ENCODE measurements at places on chromosomes 5 and 9.
A peak's percentile ranks its signal among the peaks of the same experiment; 100 is the strongest.

DNA sequence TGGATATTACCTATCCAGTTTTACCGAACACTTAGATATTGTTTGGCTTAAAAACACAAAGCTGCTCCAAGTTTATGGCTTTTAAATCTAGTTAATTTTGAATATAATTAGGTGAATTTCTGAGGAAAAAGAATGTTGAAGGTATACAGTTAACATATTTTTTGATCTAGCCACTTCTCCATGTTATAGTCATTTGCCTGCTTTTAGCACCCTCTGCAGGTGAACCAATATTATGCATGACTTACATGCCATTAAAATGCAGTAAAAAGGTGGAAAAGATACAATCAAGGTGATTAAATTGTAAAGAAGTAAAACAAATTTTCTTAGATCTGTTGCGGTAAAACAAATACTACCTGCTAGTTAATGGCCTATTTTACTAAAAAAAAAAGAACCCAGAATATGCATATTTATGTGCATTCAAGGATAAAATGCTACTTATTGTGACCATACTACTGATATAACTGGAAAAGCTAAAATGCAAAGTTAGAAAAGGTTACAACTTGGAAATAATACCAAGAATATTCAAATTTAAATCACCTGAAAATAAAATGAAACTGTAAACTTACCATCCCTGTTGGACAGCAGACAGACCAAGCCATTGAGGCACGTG lies 132.1 kb downstream of the AP3B1 start:
- H3K4me3 ChIP-seq = no peak overlapping the region
- H3K27ac ChIP-seq = no peak overlapping the region
- H3K27me3 ChIP-seq = no peaks in the 10 kb centered on the region
- H3K36me3 ChIP-seq = no peaks in the 10 kb centered on the region
- DNase-seq = no peak

DNA sequence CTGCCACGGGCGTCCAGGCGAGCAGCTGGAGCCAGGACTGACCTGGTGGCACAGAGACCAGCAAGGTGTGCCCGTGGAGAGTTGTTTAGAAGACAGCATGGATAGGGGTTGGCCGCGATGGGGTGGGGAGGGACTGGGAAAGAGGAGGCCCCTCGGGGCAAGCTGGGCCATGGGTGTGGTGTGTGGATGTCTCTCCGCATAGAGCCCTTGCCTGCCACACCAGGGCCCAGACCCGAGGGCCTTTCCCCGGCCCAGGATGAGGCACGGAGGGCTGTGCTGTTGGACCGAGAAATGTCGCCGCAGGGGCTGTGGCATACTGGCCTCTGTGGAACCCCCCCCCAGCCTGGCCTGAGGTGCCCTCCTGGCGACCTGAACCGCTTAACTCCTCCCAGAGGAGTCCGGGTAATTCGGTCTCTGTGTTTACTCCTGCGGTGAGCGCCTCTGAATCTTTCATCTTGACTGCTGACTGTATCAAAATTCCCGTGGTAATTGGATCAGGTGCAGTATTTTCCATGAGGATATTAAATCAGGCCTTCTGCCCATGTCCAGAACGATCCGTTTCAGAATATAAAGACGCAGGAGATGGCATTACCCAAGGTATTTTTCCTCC lies 22.5 kb upstream of the LAMC3 start:
- H3K4me3 ChIP-seq = no peak overlapping the region
- H3K36me3 ChIP-seq = no peaks in the 10 kb centered on the region
- H3K27me3 ChIP-seq = peaks cover 61% of the 10 kb centered on the region
- DNase-seq = no peak

DNA sequence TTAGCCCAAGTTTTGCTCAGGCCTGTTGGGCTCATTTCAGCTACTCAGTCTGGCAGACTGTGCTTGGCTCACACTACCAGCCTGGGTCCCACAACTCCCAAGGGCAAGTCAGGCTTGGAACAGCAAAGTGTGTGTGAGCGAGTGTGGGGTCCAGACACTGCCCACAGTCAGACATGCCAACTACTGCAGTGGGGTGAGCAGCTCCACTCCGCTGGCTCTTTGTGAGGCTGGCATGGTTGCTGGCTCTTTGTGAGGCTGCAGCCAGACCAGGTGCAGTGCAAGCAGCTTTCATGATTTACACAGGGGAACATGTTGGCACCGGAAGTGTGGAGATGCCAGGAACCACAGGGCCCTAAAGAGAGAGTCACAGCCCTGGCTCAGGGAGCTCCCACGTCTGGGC lies 606.7 kb upstream of the FAM174A start:
- no peaks in the 10 kb centered on the region for H3K4me1 ChIP-seq
- H3K27ac ChIP-seq = no peak overlapping the region
- no peak overlapping the region for H3K4me3 ChIP-seq
- DNase-seq = no peak

GRCh38 chr5:132867046-132867451 lies 607 bp downstream of the UQCRQ start:
- H3K4me1 ChIP-seq = no peaks in the 10 kb centered on the region
- peak overlapping the region; percentile 95 for H3K27ac ChIP-seq
- no peaks in the 10 kb centered on the region for H3K27me3 ChIP-seq
- H3K4me3 ChIP-seq = peak overlapping the region; percentile 88
- no peaks in the 10 kb centered on the region for H3K36me3 ChIP-seq

DNA sequence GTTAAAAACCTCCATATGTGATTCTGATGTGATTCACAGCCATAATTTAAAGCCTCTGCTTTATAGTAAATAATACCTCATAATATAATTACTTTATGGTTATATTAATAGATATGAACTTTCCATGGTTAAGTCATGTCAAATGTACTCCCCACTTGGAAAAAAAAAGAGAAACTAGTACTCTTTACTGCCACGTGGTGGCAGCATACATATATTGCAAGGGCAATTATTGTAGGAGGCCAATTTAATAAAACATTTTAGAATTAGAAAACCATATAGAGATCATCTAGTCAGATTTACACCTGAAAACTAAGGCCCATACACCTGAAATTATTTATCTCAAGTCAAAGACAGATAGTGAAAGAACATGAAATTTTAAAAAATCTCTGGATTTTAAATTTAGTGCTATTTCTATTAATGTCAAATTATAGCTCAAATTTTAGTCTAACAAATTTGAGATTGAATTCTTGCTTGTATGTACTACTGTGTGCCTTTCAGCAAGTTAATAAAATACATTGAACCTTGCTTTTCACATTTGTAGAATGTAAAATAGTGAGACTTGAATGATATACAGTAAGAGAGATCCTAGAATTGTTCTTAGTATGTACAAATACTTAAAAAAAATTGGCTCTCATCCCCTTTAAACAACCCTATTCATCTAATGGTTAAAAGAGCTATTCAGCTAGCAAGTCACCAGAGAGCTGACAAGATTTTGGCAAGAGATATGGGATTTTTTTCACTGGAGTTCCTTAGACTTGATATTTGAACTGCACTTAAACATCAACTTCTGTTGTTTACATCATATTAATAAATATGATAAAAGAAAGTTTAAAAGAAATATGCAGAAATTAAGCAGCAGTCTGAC lies 603.8 kb downstream of the TLE4 start:
- no peaks in the 10 kb centered on the region for H3K4me1 ChIP-seq
- H3K36me3 ChIP-seq = no peaks in the 10 kb centered on the region
- H3K27me3 ChIP-seq = no peaks in the 10 kb centered on the region
- peak; percentile 18 for DNase-seq

DNA sequence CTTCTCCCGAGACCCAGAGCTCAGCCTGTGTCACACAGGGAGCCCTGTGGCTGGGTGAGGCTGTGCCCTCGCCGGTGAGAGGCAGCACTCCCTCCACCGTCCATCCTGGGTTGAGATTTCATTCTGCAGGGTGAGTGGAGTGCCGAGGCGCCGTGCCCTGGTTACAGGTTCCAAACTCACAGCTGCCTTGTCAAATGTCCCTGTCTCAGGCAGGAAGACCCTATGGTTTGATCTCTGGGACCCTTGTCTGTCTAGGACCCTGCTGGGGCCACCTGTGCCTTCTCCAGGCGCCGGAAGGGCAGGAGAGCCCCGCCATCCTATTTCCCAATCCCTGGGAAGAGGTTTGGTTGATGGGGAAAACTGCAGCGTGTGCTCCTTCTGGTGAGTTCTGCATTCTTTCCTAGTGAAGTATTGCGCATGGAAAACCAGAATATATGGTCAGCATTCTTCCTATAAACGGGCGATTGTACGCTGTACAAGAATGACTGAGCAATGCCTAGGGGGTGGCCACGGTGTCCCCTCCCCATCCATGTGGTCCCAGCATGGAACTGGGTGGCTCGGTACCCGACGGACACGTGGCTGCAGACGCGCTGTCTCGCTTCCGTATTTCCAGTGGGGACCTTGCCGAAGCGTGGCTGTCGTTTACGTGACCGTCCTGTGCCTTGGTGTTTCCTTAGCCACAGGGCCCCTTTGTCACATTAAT lies 95.9 kb upstream of the COL5A1 start:
- H3K27me3 ChIP-seq = no peaks in the 10 kb centered on the region
- DNase-seq = no peak
- no peaks in the 10 kb centered on the region for H3K4me1 ChIP-seq
- peak overlapping the region; percentile 93 for H3K27ac ChIP-seq
- H3K4me3 ChIP-seq = no peak overlapping the region

- peak overlapping the region; percentile 61 for H3K27ac ChIP-seq
- H3K27me3 ChIP-seq = no peaks in the 10 kb centered on the region
- H3K36me3 ChIP-seq = no peaks in the 10 kb centered on the region
- H3K4me1 ChIP-seq = no peaks in the 10 kb centered on the region
- H3K4me3 ChIP-seq = no peak overlapping the region
- DNase-seq = peak; percentile 82
These were observed 7.9 kb downstream of the AK1 start for GRCh38 chr9:127869310-127870152.
